ENCODE measurements at places on chromosomes 6 and 20.
A peak's percentile ranks its signal among the peaks of the same experiment; 100 is the strongest.

GRCh38 chr6:8017276-8017701 lies 46.9 kb downstream of the BLOC1S5 start:
- no peak for DNase-seq

- DNase-seq: no peak
Observed at GRCh38 chr6:44226368-44227147, 3.2 kb downstream of the SLC29A1 start.

DNA sequence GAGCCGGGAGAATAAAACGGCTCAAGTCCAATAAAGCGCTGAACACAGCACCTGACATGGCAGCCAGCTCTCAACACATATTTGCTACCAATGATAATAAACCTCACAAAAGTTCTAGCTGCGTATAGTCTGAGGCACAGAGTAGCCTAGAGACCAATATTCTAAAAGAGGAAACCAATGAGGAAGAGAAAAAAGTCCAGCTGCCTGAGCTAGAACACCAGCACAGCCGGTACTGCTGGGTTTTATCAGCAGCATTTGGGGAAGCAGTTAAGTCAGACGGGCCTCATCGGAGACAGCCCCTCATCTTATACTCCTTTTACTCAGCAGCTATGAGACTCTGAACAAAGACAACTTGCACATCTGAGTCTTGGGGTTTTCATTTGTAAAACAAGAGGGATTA lies 2.4 kb upstream of the RTF2 start:
- DNase-seq: no peak

- DNase-seq: no peak
Observed at GRCh38 chr20:45818239-45818638, 5.8 kb downstream of the UBE2C start.

DNA sequence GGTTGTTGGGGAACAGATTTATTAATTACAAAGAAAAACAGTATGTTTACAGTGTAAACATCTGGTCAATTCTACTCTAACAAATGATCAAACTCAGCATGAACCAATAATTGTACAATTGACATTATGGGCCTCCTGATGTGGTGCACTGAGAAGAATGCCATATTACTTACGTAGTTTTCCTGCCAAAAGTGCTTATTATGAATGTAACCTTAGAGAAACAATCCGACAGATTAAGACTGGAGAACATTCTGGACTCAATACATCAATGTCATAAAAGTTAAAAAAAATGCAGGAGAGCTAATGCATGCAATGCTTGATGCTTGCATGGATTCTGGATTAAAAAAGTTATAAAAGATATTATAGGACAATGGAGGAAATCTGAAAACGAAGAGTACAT lies 69.0 kb downstream of the LYRM4 start:
- DNase-seq: no peak

DNA sequence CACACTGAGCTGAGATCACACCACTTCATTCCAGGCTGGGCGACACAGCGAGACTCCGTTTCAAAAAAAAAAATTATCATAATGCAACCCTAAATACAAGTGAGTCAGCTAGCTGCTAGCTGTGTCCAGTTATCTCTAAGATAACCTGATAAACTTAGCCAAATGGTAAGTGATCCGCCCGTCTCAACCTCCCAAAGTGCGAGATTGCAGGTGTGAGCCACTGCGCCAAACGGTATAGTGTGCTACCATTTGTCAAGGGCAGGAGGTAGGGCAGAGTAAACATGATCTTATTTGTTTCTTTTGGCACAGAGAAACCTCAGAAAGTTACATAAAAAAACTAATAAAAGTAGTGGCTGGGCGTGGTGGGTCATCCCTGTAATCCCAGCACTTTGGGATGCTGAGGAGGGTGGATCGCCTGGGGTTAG lies 4.7 kb upstream of the C6orf132 start:
- no peak for DNase-seq

GRCh38 chr6:168943231-168943905 lies 310.3 kb downstream of the THBS2 start:
- DNase-seq: no peak

DNA sequence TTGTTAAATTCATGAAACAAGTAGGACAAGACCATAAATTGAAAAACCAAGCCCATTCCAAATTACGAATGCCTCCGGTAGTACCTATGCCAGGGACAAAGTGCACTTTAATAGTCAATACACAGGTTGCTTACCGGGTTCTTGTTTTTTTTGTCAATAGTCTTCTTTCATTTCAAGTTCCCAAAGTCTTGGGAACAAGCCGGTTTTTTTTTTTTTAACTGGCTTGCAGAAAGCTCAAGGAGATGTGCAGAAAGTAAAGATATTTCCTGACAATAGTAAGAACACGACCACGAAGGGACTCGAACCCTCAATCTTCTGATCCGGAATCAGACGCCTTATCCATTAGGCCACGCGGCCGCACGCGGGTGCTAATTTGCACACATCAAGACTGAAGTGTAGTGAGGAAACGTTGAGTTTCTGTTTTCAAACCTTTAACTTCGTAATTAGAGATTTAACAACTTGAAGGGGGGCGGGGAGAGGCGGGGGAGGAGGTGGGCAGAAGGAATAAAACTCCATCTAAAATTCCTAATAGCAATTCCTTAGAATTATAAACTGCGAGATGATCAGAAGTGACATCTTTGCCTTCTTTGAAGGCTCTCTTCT lies 181.0 kb downstream of the TRIM27 start:
- peak; percentile 36 for DNase-seq

DNA sequence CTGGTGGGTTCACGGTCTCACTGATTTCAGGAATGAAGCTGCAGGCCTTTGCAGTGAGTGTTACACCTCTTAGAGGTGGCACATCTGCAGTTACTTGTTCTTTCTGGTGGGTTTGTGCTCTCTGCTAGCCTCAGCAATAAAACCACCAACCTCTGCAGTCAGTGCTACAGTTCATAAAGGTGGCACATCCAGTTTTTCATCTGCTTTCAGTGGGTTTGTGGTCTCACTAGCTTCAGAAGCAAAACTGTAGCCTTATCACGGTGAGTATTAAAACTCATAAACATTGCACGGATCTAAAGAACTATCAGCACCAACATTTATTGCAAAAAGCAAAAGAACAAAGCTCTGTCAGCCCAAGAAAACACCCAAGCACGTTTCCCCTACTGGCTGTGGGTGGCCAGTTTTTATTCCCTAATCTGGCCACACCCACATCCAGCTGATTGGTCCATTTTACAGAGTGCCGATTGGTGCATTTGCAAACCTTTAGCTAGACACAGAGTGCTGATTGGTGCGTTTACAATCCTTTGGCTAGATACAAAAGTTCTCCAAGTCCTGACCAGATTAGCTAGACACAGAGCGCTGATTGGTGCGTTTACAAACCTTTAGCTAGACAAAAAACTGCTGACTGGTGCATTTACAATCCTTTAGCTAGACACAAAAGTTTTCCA lies 3.4 kb upstream of the TMEM14C start:
- DNase-seq: peak; percentile 61

DNA sequence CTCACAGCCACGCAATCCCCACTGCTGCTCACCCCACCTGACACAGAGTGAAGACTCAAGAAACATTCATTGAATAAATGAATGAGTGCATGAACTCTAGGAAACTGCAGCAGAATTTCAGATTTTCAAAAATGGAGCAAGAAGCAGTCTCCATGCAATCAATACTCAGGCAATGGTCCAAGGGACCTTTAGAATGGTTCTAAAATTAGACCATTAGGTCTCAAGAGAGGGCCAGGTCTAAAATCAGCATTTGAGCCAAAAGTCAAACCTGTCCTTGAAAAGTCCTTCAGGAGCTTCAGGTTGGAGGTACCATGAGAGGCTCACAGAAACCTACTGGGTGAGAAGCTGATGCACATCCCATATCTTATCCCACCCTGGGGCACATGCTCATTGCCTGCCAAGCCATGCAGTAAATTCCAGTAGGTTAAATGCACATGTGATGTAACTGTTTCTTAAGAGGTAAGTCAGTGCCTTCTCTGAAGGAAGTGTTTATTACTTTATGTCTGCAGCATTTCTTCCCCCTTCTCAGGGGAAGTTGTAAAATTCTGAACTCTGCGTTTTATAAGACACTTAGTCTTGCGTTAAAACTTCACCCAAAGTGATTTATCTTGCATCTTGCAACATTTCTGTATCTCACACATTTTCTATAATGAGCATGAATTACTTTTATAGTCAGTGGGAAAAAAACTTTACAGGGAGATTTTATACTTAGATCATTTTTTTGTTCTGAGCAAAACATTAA lies 126.6 kb downstream of the ADAT2 start:
- no peak for DNase-seq

GRCh38 chr6:145045582-145045981 lies 689.7 kb downstream of the EPM2A start:
- DNase-seq: no peak

- no peak for DNase-seq
Observed at GRCh38 chr20:43372051-43372450, 85.6 kb upstream of the SRSF6 start.

DNA sequence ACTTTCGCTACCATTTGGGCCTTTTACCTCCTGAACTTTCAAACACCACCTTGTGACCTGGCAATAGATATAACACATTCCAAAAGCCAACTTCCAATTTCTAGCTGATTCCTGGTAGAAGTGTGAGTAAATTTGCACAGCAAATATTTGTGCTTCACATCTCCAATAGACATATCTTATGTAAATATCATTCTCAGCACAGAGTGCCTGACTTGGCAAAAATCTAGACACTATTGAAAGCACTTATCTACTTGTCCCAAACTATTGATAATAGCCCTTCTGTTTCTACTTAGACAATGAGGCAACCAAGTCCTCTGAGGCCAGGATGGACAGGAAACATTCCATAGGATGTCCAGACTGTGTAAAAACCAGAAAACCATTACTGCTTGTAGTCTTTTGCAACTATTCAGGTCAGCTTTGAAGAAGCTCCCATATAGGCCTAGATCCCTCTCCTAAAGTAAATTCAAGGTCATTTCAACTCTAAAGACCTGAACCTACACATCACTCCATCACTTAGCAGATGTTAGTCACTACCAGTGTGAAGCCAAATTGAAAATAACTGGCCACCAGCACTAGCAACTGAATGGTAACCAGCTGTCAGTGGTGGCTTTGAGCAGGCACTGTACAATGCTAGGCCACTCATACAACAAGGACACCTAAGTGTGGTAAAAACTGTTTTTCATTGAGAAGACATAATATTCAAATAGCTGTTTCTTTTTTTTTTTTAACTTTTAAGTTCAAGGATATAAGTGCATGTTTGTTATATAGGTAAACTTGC lies 95.3 kb upstream of the RSPO3 start:
- DNase-seq: no peak

GRCh38 chr20:44093249-44093582 lies 93.8 kb downstream of the JPH2 start:
- DNase-seq: no peak

DNA sequence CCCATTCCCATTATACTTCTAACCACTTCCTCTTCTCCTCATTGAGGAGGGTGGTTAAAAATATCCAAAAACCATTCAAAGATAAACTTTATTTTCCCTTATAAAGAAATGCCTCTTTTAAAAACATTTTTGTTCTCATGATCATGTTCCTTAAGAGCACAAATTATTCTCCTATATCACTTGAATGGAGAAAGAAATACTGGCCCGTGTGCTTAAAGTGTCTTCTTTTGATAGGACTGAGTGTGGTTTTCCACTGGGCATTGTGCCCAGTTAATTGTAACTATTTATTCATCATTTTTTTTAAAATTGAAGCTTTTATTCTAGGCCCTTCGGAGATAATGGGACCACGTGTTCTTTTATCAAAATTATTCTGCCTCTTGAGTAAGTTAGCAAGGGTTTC lies 871.5 kb downstream of the QKI start:
- no peak for DNase-seq

Measured in stimulated activated CD4-positive, alpha-beta T cell treated with anti-CD3 and anti-CD28 coated beads, Interleukin-12 subunit alpha, Interleukin-12 subunit beta, amount 100 ng/mL, for 48 hours (primary cell).